ENCODE measurements at places on chromosomes 7 and 10.

DNA sequence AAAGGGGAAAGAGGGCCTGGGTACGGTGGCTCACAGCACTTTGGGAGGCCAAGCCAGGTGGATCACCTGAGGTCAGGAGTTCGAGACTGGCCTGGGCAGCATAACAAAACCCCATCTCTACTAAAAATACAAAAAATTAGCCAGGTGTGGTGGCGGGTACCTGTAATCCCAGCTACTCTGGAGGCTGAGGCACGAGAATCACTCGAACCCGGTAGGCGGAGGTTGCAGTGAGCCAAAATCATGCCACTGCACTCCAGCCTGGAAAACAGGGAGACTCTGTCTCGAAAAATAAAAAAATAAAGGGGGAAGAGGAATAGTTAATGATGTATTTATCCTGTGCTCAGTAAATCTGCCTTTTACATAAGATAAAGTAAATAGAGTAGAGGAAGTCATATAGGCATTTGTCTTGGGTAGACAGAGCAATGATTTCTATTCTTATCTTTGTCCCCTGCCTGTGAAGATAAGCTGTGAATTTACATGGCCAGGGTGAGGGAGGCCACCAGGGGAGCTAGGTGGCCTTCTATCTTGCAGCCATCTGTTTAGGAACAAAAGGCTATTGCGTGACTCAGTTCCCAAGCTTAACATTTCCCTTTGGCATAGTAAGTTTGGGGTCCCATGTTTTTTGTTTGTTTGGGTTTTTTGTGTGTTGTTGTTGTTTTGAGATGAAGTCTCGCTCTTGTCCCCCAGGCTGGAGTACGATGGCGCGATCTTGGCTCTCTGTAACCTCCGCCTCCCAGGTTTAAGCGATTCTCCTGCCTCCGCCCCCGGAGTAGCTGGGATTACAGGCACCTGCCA, 73.2 kb upstream of the GTF2I start:
- DNase-seq: no peak

DNA sequence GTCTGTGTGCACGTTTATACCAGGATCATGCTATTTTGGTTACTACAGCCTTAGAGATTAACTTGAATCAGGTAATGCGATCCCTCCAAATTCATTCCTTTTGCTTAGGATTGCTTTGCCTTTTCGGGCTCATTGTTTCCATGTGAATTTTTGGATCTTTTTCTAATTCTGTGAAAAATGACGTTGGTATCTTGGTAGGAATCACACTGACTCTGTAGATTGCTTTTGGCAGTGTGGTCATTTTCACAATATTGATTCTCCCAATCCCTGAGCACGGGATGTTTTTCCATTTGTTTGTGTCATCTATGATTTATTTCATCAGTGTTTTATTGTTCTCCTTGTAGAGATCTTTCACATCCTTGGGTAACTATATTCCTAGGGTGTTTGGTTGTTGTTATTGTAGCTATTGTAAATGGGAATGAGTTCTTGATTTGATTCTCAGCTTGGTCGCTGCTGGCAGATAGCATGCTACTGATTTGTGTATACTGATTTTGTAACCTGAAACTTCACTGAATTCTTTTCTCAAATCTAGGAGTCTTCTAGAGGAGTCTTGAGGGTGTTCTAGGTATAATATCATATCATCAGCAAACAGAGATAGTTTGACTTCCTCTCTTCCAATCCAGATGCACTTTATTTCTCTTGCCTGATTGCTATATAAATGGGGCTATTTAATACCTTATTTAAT, 18.2 kb downstream of the SNX8 start:
- DNase-seq: no peak

GRCh38 chr10:29841724-29842649, 207.2 kb upstream of the SVIL start:
- no peak for DNase-seq

DNA sequence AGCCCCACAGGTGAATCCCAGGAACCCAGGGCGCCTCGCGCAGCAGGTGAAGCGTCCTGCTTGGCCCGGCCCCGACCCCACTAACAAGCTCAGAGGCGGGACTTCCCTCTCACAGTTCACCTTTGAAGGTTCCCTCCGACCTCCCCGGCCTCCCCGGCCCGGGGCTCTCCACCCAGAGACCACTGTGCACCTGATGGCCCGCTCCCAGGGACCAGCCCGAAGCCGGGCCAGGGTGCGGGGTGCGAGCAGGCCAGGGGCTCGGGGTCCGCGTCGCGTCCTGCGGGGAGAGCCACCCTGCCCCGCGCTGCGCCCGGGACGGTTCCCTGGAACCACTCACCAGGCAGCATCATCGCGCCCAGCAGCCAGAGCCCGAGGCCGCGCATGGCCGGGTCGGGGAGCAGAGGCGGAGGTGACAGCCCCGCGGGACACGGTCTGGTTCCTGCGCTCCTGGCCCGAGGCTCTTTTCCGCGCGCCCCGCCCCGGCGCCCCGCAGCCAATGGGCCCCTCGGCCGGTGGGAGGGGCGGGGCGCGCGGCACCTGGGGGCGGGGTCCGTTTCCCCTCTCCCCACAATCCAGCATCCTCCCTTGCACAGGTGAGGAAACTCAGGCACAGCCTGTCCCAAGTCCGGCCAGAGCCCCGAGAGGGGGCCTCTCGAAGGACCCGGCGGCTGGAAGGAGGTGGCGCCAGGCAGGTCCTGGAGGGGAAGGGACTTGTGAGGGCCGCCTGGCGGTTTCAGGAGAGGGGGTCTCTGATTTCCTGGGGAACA, at the start of gene ADAM8:
Gene ADAM8, minus strand, starts transcription at position 434 of the 767 bp plus-strand sequence. Its CDS starts 51 bp downstream, at position 383.
- peak; percentile 87 for DNase-seq

DNA sequence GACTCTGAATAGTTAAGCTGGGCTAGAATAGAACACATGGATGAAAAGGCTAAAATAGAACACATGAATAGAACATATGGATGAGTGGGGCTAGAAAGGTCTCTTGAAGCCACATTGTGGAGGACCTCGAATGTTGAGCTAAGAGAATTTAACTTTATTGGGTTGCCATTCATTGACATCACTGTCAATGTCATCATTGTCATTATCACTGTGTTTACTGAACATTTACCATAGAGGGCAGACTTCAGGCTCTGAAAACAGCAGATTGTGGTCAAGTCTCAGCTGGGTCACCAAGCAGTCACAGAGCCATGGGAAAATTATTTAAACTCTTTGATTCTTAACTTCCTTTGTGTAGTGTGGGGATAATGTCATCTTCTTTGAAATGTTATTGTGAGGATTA, 80.4 kb downstream of the WDFY4 start:
- no peak for DNase-seq

- peak; percentile 66 for DNase-seq
Observed at GRCh38 chr7:51160990-51161615, 155.5 kb downstream of the COBL start.

DNA sequence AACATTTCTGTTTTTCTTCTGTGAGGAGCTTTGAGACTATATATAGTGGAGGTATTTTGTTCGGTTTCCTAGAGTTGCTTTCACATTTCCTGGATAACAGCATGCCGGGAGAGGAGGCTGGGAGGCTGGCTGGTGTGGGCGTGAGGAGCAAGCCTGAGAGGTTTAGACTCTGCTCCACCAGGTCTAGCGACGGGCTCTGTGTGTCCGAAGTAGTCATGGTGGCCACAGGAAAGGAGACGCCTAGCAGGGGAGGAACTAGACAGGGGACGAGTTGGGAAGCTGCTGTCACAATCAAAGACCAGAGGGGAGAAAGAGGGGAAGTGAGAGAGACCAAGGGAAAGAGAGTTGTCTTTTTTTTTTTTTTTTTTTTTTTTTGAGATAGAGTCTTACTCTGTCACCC, 19.6 kb downstream of the PTPRE start:
- no peak for DNase-seq

DNA sequence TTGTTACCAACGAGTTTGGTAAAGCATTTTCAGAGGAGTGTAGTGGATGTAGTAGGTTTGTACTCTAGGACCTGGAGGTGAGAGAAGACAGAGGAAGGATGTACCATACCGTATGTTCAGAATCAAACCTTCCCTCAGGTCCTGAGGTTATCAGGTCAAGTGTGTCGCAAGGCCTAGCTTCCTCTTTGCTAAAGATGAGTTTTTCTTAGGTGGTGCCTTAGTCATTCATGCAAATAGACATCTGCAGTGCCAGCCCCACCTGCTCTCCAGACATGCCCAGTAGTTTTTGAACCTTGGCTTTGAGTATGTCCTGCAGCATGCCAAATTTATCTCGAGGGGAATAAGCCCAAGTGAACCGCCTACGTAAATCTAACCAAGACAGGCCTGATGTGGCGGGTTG, 71.3 kb downstream of the HDAC9 start:
- DNase-seq: no peak

DNA sequence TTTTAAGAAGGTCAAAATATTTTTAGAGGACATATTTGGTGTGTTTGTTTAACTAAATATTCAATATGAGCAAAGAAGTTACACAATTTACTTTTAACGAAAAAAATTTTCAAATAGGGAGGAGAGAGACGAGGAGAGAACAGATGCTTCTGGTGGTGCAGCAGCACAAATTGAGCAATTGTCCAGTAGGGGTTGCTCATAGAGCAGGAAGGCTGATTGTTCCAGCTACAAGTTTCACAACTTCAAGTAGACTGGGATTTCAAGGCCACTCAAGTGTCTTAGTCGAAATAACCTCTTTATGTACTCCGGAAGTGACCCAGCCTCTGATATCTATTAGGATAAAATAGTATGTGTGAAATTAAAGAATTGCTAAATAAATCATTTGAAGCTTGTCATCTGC, 197.9 kb downstream of the HDAC9 start:
- DNase-seq: no peak

DNA sequence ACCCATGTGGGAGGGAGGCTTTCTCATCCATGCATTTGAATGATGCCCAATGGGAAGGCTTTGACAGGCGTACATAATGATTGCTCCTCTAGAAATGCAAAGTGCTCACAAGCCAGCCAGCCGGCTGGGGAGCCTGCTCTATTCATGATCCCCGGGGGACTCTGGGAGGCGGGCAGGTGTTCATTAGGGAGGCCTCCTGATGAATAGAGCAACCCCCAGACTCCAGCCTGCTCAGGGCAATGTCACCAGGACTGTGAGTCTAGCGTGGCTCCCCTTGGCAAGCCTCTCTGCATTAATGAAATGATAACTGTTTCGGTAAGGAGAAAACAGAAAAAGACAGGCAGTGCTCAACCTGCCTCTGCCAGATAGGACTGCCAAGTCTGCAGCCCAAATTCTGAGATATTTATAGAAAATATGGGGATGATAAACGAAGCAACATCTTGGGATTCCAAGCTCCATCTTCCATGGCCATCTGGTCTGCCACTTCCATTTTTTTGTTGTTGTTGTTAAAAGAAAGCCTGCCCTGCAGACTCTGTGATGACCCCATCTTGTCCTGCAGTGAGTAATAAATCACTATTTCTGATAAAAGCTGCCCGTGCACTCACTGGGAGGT, 236.4 kb downstream of the PRPF18 start:
- no peak for DNase-seq

DNA sequence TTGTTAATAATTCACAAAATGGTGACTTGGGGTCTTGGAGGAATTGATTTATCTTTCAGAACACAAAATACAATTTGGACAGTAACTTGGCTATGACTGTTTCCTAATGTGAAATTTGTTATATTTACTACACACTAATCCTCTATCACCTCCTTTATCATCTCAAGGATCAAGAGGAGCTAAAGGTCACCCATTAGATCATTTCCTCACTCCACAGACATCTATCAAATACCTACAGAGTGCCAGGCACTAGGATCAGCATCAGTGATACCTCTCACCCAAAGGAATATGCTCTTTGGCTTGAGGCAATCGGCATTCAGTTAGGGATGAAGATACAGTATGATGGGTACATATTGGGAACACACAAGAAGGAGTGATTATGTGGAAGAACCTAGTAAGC, 132.1 kb downstream of the INHBA start:
- no peak for DNase-seq

DNA sequence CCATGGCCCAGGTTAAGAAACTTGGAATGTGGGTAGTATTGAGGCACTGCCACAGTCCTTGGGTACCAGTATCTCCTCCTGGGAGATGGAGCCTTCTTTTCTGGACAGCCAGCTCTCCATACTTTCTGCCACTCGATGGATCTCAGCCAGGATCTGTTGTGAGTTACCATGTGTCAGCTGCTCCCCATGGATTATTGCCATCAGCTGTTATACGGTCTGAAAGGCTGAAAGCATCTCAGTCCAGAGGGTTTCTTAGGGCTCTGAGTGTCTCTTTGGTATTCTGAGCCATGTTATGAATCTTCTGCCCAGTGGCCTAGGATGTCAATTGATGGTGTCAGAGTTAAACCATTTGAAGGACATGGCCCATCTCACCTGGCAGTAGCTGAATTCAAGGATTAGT, 197.5 kb downstream of the C7orf25 start:
- no peak for DNase-seq

- DNase-seq: peak; percentile 27
Observed at GRCh38 chr10:113007343-113007771, 57.3 kb downstream of the TCF7L2 start.

DNA sequence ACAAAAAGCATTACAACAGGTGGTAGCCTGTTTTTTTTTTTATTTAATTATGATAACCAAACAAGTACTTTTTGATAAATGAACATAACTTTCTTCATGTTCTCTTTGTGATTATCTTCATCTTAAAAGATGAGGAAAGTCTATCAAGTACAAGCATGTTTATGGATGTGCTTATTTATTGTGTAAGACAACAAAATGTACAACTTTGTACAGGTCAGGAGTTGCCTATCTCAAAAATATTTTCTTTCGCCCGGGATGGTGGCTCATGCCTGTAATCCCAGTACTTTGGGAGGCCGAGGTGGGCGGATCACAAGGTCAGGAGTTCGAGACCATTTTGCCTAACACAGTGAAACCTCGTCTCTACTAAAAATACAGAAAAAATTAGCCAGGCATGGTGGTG, 17.0 kb downstream of the MPP7 start:
- DNase-seq: no peak

DNA sequence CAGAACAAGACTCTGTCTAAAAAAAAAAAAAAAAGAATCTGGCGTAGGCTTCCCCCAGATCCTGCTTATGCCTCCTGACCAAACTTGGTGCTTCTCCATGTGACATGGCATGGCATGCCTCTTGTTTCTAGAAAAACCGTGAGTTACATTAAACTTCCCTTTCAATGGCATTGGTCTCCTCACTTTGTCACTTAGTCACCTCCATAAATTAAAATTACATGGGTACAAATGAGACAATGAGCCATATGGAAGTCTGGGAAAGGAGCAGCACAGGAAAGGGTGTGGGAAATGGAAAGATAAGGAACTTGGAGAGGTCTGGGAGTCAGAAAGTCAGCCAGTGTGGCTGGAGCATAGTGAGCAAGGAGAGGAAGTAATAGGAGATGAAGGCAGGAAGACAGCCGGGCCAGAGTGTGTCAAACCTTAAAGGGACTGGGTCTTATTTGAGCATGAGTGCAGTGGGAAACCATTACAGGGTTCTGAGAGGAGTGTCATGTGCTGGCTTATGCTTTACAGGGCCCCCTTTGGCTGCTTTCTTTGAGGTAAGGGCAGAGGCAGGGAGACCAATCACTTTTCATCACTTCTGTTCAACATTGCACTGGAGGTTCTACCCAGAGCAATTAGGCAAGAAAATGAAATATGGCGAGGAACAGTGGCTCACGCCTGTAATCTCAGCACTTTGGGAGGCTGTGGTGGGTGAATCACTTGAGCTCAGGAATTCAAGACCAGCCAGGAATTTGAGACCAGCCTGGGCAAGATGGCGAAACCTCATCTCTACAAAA, 21.3 kb upstream of the ZMIZ2 start:
- DNase-seq: no peak

- no peak for DNase-seq
Observed at GRCh38 chr10:14602807-14603533, 171.7 kb downstream of the FAM107B start.

All from stimulated activated CD8-positive, alpha-beta memory T cell treated with anti-CD3 and anti-CD28 coated beads, Interleukin-4, amount 100 ng/mL, for 48 hours (primary cell).